ENCODE measurements at places on chromosomes 1 and 21.

- DNase-seq = no peak
These were observed 68.0 kb downstream of the LAMC1 start for GRCh38 chr1:183091181-183091580.

GRCh38 chr1:107198561-107198960 lies 57.7 kb downstream of the NTNG1 start:
- no peak for DNase-seq

DNA sequence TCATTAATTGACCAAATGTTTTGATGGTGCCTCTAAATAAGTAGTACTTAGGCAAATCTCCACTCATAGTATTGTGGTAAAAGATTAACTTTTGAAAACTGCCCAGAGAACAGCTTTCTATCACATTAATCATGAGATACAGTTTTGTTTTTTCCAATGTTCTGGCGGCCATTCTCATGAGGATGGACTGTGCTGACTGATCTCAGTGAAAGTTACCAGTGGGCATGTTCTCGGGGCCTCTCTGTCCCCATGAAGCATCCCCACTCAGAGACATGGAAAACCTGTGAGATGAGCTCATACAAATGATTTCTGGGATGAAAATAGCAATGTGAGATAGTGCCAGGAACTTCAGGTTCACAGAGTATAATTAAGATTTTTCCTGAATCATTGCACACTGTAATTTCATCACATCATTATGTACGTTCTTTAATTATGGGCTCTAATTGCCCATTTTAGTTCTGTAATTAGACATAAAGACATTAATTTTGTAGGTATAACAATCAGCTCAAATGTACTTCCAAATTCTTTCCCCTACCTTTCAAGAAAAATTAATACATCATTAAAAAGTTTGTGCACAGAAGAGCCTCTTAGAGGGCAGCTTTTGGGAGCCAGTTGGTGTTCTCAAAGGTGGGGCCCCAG lies 40.5 kb downstream of the DDR2 start:
- DNase-seq = no peak

DNA sequence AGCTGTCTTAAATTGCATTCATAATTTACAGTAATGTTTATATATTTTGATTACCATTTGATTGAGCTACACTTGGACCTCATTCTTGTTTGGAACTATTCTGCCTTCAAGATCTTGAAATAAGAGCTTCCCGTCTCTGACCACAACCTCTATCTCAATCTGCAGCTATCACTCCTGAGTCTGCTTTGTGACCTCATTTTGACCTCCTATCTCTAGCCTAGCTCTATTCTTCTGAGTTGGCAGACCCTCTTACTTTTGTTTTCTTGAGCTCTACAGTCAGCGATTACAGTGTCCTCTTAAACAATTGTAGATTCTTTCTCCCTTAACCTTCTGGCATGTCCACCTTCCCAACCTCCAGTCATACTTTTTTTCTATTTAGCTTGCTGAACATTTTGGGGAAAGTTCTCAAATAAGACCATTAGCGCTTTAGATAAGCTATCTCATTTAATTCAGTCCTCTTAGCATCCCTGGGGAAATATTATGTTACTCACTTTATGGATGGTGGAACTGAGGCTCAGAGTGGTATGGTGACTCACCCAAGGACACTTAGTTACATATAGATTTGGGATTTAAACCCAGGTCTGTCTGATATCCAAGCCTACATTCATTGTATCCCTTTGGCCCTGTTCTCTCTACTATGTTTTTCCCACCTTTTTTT lies 19.1 kb downstream of the RPAP2 start:
- no peak for DNase-seq

- DNase-seq = no peak
These were observed 93.2 kb upstream of the RGS18 start for GRCh38 chr1:192065087-192065486.

DNA sequence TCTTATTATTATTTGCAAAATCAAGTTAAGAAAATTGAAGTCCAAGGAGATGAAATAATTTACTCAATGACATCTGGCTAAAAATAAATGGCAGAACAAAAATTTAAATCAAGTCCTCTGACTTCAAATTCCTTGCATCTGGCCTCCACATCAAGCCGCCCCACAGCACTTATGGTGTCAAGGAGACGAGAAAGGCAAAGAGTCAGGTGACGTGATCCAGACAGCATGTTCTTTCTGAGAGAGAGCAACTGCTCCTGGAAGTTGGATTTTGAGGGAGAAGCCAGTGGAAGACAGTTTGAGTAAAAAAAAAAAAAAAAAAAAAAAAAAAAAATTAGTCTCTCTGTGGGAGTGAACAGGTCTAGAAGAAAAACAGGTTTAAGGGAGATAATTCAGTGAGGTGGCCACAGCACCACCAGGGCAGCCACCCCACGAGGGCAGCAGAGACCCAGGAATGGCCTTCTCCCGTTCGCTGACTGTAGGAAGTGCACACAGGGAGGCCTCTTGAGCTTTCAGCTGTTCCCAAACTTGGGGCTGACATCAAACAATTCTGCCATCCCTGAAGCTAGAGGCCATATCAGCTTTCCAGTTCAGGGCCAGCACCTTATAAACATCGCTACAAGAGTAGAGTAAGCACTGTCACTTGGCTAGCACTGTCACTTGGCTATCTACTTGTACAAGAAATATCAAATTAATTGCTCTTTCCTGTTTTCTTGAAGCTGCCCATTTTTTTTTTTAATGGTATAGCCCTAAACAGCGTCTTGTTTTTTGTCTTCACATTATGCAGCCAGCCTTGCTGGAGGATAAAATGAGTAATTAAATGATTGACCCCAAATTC lies 7.8 kb downstream of the C1orf162 start:
- DNase-seq = peak; percentile 74

Measured in HCEC 1CT (cell line).